ENCODE measurements at places on chromosomes 1 and 21.

DNA sequence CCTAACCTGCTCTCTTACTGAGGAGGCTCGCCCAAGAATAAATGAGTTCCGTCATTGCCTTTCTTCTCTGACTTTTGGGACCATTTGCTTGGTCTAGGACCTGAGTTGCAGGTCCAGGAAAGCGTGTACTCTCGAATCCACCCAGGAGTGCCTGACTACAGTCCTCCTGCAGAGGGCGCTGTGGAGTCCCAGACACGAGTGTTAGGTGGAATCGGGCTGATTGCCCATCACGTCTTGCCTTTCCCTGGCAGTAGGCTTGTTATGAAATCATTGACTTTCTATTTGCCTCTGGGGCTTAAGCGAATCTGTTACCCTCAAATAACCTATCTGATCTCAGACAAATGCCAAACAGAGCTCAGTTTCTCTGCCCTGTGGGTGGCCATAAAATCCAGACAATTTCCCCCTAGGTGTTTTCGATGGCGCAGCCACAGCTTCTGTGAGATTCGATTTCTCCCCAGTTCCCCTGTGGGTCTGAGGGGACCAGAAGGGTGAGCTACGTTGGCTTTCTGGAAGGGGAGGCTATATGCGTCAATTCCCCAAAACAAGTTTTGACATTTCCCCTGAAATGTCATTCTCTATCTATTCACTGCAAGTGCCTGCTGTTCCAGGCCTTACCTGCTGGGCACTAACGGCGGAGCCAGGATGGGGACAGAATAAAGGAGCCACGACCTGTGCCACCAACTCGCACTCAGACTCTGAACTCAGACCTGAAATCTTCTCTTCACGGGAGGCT lies at the start of gene IL20:
TSS of gene IL20 (plus strand) at position 685 of the 733 bp plus-strand sequence. CDS start 230 bp downstream, outside the sequence.
- peak; percentile 73 for DNase-seq

GRCh38 chr1:67880056-67880601 lies 46.9 kb upstream of the GNG12 start:
- no peak for DNase-seq

- no peak for DNase-seq
These were observed 16.5 kb upstream of the MAN1C1 start for GRCh38 chr1:25599969-25600610.

- DNase-seq: no peak
These were observed 5.3 kb upstream of the MIB2 start for GRCh38 chr1:1609822-1610485.

DNA sequence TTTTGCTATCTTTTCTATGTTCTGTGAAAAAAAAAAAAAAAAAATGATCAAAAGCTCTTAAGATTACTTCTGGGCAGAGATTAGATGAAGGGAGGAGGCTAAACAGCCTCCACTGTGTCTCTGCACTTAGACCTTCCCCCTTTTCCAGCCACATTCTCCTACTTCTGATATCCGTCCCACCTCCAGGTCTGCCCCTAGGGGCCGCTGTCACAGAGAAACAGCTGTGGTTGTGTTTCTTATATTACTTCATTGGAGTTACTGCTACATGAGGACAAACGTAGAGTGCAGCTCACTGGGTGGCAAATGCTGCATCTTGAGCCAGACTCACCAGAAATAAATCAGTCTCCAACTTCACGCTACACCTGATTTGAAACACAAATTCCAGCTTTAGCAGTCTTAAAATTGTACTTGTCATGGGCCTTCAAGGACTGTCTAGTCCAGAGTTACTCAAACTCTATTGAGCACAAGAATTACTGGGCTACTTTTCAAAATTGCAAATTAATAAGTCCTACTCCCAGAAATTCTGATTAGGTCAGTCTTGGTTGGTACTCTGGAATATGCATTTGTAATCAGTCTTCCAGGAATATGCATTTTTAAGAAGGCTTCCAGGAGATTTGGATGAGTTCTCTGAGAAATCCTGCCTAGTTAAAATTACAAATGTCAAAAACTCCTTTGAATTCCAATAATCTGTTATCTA lies 125.2 kb upstream of the PTBP2 start:
- no peak for DNase-seq

- DNase-seq: no peak
These were observed 12.8 kb upstream of the RGS16 start for GRCh38 chr1:182617014-182617429.

GRCh38 chr1:55120538-55120937 lies 81.2 kb downstream of the PCSK9 start:
- no peak for DNase-seq

DNA sequence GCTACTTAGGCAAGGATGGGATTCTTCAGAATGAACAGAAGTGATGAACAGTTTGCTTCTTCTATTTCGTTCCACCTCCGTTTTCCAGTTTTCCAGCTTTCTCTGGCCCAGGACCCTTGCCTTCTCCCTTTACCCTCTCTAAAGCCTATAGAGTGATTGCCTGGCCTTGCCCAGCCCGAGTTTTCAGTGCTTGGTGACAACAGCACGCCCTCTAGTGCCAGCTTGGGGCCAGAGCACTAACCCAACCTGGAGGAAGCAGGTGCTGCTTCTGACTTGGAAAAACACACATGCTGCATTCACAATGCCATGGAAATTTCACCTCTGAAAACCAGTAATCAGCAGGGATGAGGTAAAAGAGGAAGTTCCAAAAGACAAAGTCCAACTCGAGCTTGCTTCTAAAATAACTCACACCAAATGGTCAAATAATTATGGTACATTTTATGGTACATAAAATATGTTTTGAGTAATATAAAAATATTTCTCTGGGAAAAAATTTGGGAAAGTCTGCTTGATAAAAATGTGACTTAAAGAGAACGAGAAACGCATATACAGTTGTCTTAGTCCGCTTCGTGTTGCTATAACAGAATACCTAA lies 26.1 kb downstream of the UBE2T start:
- DNase-seq: peak; percentile 50

DNA sequence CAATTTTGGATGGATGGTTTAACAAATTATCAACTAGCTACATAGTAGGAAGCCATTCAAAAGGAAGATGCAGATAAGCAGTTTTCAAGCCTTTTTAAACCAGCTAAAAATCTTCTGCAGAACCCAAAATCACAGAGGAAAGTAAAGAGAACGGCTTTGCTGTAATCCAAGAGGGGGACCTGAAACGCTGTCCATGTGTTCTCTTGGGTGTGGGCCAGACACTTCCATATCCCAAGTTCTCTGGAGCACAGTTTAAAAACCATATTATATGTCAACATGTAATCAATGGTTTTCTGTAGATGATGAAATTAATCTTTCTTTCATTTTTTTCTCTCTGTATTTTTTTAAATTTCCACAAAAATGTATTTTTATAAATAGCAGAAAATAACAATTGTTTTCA lies 90.5 kb downstream of the SELENOF start:
- DNase-seq: no peak

DNA sequence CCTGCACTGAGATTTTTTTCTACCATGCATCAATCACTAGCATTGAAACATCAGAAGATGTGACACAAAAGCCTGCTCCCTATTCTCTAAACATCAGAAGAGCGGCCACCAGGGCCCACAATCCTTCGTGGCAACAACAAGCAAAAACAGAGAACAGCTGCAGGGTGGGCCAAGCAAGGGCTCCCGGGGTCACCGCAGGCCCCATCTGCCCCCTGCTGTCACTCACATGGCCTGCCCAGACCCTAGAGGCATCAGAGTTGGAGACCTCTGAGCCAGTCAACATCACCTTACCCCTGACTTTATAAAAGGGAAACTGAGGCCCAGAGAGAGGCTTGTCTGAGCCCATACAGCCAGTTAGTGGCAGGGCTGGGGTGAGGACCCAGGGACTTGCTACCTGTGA lies 1.8 kb downstream of the LAPTM5 start:
- DNase-seq: no peak

- no peak for DNase-seq
These were observed 15.5 kb upstream of the CD247 start for GRCh38 chr1:167533851-167534300.

DNA sequence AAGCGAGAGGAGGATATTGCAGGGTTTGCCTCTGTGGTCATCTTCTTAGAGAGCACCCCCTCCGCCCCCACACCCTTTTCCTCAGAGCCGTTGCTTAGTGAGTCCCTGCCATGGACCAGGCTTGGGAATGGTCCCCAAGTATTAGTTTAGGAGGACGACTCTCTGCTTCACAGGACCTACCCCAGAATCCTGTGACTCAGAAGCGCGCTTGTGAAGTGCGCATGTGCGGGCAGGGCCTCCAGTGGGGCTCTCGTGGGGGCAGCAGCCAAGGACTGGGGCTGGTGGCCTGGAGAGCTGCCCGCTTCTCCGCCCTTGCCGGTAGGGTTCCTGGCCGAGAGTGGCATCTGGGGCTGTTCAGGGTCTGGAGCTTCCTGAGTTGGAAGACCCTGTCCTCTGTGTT lies 37.3 kb upstream of the HMGN1 start:
- DNase-seq: no peak

DNA sequence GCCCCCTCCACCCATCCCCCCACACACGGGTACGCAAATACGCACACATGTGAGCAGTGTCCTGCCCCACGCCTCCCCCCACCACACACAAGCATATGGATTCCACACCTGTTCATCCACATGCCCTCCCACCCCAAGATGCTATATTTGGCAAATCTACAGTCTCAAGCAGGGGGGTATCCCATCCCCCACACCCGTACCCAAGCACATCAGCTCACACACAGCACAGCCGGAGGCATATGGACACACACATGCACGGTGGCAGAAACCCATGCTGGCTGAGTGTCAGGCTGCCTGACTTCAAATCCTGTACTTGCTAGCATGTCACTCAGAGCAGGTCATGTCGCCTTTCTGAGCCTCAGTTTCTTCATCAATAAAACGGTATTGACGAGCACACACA lies 10.6 kb downstream of the COL16A1 start:
- DNase-seq: no peak

DNA sequence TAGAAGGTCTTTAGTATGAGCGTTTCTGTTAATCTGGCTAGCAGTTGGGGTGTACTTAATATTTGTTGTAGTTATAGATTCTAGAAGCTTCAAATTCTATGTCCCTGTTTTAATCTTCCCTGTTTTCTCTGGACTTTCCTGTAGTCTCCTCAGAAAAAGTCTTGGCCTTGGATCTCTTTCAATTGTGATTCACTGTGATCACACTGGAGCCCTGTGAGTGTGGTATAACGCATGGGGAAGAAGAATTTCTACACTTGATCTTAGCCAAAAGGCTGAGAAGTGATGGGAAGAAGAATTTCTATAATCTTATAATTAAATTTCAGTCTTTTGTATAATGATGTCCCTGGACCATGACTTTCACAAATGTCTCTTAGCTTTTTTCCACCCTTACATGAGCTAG lies 36.7 kb upstream of the COP1 start:
- DNase-seq: no peak

DNA sequence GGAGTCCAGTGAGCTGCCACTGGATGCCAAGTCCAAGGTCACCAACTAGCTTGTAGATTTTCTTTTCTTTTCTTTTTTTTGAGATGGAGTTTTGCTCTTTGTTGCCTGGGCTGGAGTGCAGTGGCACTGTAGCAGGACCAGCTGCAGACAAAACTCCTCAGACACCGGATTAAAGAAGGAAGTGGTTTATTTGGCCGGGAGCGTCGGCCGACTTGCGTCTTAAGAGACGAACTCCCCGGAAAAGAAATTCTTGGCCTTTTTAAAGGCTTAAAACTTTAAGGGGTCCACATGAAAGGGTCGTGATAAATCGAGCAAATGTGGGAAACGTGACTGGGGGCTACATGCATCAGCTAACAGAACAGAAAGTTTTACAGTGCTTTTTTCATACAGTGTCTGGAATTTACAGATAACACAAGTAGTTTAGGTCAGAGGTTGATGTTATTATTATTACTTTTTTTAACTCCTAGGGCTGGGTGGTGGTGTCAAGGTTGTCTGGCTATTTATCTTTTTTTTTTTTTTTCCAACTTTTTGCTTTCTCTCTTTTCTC lies 36.4 kb upstream of the CFAP126 start:
- DNase-seq: no peak

- no peak for DNase-seq
These were observed 19.5 kb upstream of the NPPB start for GRCh38 chr1:11878081-11878890.

GRCh38 chr1:116252785-116253184 lies 120.3 kb upstream of the ATP1A1 start:
- DNase-seq: no peak

DNA sequence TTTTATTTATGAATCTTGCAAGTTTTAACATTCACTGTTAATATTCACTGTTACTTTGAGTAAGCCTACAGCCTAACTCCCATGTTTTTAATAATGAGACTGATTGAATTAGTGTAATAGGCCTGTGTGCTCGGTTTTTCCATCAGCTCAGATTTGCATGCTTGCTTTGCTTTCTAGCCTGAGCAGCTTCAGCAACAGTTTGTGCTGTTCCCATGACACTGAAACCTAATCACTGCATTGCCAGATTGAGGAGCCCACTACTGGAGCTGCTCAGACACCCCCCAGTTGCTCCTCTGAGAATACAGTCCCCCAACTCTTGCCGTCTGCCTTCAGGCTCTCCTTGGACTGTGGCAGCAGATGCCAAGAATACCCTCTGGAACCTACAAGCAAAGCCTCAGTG lies 695.4 kb downstream of the BRINP3 start:
- no peak for DNase-seq

GRCh38 chr1:116918714-116919357 lies 9.1 kb downstream of the PTGFRN start:
- DNase-seq: no peak

GRCh38 chr1:213724640-213725536 lies 262.9 kb upstream of the PROX1 start:
- DNase-seq: no peak

- no peak for DNase-seq
These were observed 63.8 kb downstream of the LMO4 start for GRCh38 chr1:87392248-87393192.

DNA sequence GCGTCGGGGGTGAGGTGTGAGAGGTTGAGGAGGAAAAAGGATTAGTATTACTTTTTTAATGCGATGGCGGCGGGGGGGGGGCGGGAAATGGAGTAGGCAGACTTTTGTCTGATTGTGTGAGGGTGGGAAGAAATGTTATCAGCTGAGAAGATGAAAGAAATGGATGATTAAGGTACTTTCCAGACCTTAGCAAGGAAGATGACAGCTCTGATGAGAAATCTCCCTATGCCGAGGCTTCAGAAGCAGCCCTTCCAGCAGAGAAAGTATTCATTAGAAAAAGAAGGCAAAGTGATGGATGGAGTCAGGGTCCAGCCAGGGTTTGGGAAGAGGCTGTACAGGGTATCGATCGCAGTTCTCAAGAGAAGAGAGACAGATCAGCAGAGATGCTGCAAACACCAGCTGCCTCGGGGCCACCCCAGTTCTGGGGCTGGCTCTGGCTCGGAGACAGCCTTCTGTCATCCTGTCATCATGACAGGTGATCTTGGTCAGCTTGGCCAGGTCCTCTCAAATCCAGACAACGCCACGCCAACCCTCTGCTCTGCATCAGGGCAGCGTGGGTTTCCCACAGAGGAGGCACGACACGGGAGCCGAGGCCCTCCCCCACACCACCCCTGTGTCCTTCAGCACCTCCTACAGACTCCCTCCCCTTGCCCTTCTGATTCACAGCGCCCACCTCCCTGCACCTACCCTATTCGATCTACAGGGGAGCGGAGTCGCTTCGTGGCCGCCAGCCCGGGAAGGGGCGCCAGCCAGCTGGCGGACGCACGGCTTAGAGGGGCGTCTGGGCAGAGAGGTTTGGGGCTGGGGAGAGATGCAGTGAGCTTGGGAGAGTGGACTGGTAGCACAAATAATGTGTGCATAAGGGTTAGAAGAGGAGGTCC lies 674 bp upstream of the ATXN7L2 start:
- DNase-seq: no peak
